ENCODE measurements at places on chromosomes 5 and 9. TPM values are rescaled to one million over a fixed set of nuclear protein-coding genes. Genes with fewer than 3 reads are reported as not detected.
A peak's percentile ranks its signal among the peaks of the same experiment; 100 is the strongest.

The IL4 gene
- total RNA-seq: 7.4 TPM

- DNase-seq: no peak
Observed at GRCh38 chr9:30534455-30534854, 1850.0 kb upstream of the ACO1 start.

- no peak for DNase-seq
Observed at GRCh38 chr5:101425339-101425859, 522.3 kb upstream of the ST8SIA4 start.

DNA sequence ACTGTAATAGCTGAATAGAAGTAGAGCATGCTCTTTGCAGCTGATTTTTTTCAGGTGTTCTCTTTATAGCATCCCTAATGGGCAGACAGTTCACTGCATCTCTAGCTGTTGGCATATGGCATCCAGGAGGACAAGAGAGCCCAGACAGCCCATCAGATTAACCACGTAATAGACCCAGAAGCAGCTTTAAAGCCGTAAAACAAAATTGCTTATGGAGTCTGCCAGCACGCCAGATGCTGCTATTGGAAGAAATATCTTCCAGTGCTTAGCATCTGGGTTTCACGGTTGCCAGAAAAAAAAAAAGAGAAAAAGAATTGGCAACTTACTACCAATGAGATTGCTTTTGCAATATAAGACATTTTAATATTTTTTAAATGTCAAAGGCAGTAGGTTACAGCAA lies 869.4 kb upstream of the NUDT12 start:
- no peak for DNase-seq

- no peak for DNase-seq
Observed at GRCh38 chr9:99015890-99016289, 72.2 kb downstream of the COL15A1 start.

DNA sequence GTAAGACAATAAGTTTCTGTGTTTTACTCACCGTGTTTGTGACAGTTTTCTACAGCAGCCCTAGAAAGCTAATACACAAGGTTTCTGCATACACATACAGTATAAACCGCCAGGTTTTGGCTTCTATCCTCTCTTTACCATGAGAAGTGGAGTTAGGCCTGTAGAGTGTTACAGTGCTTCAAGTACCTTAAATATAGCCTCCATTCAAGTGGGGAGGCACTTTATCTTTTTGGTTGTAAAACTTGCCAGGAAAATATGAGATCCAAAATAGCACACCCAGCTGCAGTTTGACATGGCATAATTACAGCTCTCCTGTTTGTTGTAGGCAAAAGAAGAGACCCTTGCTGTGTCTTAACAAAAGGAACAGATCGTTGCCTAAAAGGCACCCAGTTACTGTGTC lies 90.3 kb upstream of the PTPN3 start:
- DNase-seq: no peak

- peak; percentile 28 for DNase-seq
Observed at GRCh38 chr5:891837-892393, 686 bp downstream of the BRD9 start.

- no peak for DNase-seq
Observed at GRCh38 chr5:3958389-3958788, 362.8 kb downstream of the IRX1 start.

The SLC25A2 gene
- 0.50 TPM for total RNA-seq

The TAF7 gene
- 75.1 TPM for total RNA-seq

GRCh38 chr5:68465133-68465532 lies 249.6 kb downstream of the PIK3R1 start:
- DNase-seq: peak; percentile 49

DNA sequence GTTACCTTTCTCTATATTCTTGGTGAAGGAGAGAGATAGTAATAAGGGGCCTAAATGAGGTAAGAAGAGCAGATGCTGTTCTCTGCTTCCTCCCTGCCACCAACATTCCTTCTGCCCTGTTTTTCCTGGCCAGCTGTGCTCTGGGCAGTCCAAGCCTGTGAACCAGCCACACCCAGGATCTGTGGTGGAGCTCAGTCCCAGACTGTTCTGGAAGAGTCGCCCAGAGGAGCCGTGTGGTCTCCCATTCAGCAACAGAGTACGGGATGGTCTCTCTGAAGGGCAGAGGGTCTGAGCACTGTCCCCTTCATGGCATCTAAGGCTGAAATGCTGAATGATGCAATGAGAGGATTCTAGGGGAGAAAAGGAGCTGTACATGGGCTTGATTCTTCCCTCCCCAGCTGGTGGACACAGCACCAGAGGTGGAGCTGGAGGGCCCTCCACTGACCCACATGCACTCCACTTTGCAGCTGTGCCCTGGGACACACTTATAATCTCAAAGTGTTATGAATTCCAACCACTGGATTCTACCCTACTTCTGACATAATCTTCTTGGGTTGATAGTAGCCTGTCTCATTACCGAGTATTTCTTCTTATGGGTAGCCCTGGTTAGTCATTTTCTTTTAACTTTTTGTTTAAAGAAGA lies 70.8 kb upstream of the RPS23 start:
- DNase-seq: no peak

DNA sequence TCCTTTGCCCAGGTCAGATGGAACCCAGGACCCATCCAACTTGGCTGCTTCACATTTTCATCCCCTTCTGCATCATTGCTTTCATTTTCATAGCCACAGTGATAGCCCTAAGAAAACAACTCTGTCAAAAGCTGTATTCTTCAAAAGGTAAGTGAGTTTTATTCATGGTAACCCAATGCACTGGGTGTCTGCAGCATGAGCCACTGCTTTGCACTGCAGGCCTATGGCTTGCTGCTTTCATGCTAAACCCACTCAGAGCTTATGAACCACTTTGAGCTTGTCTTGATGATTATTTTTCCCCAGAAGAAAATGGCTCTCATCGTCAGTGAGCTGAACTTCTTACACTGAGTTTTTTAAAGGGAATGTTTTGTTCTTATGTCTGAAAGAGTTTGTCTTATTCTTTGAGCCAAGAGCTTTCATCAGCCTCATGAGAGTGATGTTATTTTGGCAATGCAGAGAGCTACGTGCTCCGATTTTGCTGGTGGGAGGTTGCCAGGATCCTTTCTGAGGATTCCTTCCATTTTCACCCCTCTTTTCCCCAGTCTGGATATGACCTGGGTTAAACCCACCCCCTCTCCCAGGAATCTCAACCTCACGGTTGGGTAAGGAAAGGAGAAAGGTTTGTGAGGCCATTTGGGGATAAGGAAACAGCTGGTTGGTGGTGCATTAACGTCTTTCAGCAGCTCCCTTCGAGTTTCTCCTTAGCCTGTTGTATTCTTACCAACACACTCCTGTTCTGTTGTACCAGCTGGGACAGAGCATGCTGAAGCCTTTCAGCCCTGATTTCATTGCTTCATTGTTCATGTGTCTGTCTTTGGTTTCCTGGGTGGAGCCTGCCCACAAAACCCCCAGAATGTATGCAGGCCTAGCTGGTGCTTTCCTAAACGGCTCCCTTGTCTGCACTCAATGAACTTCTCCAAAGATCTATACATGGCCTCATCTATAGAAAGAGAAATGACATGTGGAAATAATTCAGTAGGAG lies 47.6 kb downstream of the PDCD1LG2 start:
- peak; percentile 77 for DNase-seq

DNA sequence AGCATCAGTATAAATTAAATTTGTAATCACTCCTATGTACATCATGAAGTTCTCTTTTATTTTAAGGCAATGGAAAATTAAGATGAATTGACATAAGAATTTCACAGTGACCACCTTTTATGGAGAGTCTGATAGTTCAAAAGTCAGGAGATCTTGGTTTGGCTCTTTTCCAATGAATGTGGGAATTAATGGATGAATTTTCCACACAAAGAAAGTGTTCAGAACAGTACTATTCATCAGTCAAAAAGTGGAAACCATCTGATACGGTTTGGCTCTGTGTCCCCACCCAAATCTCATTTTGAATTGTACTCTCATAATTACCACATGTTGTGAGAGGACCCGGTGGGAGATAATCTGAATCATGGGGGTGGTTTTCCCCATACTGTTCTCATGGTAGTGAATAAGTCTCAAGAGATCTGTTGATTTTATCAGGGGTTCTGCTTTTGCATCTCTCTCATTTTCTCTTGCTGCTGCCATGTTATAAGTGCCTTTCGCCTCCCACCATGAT lies 24.5 kb downstream of the CCDC125 start:
- DNase-seq: no peak

DNA sequence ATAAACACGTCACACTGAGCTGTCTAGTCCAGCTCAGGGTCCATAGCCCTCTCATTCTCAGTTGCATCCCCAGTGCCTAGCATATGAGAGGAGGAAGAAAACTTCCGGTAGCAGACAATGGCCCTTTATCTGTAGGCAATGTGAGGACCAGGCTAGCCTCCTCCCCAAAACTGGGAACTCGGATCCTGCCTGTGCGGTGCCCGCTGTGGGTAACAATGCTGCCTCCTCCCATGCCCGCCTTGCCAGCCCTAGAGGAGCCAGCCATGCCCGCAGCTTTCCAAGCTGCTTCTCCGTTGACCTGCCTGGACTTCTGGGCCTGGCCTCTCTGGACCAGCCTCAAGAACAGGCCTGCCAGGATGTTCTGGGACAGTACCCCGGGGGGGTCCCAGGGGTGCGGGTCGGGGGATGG lies 74.6 kb upstream of the ORM1 start:
- DNase-seq: no peak

- DNase-seq: no peak
Observed at GRCh38 chr5:71865665-71866320, 146.7 kb downstream of the CARTPT start.

DNA sequence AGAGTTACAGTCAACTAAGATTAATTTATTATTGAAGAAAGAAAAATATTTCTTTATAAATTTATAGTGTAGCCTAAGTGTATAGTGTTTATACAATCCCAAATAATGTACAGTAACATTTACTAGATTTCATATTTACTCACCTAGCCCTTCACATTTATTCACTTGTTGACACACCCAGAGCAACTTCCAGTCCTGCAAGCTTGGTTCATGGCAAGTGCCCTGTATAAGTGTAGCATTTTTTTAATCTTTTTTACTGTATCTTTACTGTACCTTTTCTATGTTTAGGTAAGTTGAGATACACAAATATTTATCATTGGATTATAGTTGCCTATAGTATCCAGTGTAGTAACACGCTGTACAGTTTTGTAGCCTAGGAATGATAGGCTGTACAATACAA lies 119.9 kb downstream of the SPATA31D1 start:
- no peak for DNase-seq
